ENCODE measurements at places on chromosomes 11 and 22.

DNA sequence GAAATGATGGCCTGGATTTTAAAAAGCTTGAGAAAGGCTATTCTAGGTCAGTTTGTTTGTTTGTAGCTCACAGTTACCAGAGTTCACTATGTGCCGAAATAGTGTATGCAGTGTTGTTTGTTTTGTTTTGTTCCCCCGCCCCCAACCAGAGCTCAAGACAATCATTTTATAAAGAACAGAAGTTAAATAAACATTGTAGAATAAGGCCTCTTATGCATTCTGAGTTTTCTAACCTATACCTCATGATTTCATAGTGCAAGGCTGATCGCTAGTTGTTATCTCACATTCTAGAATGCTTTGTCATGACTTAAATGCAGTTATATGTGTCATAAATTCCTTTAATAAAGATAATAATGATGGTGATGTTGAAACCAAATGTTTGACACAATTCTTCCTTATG lies 7.8 kb downstream of the KCNA4 start:
- no peak for DNase-seq

GRCh38 chr11:127230392-127230791 lies 229.8 kb upstream of the KIRREL3 start:
- no peak for DNase-seq

GRCh38 chr11:134640971-134641968 lies 229.2 kb upstream of the B3GAT1 start:
- DNase-seq: no peak

GRCh38 chr11:59463190-59463641 lies 6.5 kb downstream of the OR4D6 start:
- DNase-seq: no peak

- DNase-seq: peak; percentile 34
Measured at GRCh38 chr11:94938095-94939055, 35.0 kb downstream of the CWC15 start.

DNA sequence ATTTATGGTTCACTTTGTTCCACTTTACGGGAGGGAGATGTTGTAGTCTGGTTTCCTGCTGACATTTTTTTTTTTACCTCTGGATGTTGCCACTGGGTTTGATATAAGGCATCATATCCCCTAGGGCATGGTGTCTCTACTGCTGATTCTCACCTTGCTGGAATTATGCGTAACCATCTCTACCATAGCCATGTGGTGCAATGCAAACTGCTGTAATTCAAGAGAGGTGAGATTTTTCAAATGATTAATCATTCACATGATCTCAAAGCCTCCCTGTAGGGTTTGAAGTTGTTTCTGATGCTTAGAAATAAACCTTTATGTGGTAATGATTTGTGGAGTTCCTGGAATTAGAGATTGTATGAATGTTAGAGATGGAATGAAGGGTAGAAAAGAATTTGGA lies 13.0 kb downstream of the MS4A3 start:
- no peak for DNase-seq

DNA sequence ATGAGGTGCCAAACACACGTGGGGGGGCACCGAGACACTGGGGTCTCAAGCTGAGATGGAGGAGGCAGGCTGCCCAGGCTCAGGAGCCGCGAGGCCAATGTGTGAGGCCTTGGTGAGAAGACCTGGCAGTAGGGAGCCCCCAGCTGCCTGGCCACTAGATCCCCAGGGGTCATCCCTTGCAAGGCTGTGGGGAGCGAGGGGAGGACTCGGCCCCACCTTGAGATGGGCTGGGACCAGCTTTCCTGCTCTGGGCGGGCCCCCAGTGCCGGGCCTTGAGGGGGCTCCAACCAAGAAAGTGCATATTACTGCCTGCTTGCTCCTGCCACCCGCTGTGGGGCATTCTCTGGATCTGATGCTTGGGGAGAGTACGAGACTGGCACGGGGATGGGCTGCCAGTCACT lies 107.0 kb downstream of the CTTN start:
- DNase-seq: no peak

DNA sequence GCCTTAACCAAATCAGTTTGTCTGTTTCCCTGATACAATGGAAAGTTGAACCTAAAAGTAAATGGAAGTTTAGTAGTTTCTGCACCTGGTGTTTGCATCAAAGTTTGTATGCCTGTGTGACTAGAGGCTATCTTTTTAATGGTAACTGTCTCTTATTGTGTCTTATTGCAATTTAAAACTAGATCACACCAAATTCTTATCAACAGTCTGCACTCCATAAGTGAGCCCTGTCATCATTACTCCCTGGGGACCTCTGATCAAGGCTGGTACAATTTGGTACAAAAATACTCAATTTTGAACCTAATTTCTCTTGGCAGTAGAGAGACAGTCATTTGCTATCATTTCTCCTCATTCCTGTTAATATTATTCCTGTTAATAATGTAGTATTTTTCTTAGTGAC lies 38.1 kb downstream of the ARHGAP1 start:
- DNase-seq: no peak

DNA sequence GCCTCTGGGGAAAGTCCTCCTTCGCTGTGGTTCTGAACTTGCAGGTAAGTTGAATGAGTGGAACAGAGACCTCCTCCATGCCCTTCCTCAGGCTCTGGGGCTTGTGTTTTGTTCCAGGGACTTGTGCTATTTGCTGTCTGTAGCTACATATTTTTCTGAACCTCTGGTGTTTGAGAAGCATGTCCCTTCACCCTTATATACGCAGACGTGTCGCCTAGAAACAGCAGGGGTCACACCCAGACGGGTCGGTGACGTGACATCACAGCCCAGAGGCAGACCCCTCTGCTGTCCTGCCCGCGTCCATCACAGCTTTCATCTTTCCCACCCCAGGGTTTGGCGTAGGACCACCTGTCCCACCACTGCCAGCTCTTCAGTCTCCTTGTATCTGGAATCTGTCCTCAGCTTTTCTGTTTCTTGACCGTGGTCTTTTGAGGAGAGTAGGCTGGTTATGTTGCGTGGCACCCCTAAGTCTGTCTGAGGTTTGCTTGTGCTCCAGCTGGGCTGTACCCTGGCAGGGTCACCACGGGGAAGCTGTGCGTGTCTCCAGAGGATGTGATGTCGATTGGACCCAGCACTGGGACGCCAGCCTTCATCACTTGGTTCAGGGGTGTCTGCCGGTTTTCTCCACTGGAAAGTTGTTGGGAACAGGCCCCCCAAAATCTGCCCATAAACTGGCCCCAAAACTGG lies 13.4 kb upstream of the MUC5B start:
- DNase-seq: no peak

DNA sequence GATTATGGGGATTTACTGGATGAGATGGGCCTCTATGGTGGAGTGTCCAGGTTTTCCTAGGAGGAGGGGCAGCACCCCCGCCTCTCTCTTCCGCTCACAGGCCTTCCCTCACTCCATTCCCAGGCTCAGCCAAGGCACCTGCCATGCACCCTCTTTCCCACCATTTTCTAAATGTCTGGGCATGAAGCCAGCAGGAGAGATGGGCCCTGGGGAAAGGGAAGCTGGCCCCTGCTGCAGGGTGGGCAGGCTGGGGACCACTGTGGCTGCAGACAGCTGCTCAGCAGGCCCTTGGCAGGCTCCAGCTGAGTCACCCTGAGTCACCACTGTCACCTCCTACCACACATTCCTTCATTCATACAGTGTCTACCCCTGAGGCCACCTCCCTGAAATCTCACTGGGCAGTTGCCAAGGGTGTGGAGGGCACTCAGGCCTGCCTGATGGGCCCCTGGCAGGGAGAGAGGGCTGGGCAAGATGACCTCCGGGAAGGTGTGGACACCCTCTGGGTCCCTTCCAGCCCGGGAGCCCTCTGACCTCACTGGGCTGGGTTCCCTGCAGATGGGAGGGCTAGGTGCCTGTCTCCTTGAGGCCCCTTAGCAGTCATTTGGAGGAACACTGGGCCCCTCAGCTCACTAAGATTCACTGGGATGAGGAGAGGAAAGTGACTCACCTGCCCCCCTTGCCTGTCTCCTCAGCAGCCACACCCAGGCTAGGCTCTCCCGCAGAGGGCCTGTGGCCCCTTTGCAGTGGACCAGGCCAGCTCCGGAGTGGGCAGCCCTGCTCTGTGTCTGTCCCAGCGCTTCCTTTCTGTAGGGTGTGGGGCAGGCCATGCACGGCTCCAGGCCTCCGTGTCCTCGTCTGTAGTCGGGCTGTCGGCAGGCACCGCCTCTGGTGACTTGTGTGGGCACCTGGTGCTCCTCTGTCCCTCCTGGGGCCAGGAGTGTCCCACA lies 7.8 kb downstream of the MYEOV start:
- DNase-seq: peak; percentile 43

DNA sequence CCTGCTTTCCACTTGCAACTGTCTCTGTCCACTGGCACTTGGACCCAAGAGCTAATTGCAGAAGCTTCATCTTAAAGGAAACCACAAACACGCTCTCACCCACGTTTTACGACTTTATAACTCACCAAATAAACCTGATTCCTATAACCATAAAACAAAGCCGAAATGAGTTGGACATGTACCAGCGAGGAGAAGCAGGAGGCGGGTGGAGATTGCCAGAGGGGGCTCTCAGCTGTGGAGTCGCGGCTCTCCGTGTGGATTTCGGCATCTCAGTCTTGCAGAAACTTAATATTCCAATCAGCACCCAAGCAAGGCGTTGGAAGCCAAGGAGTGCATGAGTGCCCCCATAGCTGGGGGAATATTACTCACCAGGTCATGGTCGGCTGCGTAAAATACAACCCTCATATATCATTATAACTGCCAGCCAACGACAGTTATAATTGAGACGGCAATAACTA lies 483.6 kb downstream of the MN1 start:
- no peak for DNase-seq

DNA sequence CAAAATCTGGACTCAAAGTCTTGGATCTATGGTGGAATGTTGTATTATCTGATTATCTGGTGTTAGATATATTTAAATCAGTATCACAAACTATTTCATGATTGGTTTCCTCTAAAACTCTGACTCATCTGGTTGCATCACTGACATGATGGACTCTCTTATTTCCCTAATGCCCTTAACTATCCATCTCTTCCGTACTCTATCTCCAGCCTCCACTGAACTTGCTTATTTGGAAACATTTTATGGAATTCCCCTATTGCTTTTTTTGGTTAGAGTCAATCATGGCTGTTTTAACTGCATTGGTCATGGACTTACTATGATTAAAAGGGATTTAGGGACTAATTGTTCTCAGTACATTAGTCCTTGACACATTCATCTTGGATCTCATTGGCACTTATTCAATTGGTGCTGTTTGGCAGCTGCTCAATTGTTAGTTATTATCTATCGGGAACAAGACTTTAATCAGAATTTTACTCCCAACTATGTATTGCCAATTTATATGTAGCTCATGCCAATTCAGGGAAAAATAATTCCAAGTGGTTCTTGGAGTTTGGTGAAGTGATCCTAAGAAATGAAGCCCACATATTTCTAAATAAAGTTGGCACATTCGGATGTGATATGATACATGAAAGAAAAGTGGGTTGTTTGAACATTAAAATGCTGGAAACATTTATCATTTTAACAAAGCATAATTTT lies 942.0 kb upstream of the CCDC90B start:
- DNase-seq: no peak

DNA sequence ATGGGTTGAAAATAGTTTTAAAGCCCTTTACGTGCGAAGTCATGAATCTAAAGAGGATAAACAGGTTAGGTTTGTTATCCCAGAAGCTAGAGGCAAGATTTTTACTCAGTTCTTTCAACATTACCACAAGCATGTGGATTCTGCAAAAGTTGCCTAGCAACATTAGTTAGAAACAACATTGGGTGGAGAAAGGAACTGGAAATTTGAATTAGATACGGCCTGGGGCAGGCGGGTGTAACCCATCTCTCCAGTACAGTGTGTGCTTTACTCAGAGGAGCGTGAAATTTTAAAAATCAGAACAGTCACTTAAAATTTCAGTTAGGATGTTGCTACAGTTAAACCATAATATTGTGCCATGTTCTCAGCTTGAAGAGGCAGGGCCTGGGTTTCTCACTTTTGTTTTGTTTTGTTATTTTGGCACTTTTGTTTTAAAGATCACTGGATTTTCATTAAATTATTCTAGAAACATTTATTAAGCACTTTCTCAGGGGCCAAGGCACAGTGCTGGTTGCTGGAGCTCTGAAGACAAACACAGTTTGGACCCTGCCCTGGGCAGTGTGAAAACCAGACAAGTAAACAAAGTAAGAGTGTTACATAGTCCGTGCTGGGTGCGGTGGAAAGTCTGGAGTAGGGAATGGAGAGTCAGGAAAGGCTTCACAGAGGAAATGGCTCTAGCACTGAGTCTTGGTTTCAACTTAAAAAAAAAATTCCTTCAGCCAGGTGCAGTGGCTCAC lies 4.4 kb upstream of the WEE1 start:
- DNase-seq: no peak

DNA sequence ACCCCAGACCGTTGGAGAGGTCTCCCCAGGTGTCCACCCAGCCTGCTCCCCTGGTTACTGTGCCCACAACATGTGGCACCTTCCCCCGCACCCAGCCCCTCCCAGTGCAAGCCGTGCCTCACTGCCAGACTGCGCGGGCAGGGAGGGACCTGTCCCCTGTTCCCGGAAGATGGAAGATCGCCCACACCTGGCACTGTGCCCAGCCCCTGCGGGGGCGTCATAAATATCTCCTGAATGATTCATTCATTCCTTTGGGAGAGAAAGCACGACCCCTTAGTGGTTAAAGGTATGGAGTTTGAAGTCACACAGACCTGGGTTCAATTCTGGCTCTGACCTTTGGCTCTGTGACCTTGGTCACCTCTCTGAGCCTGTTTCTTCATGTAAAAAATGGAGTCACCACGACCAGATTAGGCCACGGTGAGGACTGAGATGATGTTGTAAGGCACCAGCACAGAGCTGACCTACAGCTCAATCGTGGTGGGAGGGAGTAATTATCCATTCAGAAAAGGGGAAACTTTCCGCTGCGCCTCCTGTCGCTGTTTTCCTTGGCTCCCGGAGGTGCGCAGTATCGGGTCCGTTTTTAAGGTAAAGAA lies 497 bp upstream of the SYT12 start:
- DNase-seq: peak; percentile 24

GRCh38 chr11:43410394-43410793 lies 51.7 kb downstream of the TTC17 start:
- no peak for DNase-seq

DNA sequence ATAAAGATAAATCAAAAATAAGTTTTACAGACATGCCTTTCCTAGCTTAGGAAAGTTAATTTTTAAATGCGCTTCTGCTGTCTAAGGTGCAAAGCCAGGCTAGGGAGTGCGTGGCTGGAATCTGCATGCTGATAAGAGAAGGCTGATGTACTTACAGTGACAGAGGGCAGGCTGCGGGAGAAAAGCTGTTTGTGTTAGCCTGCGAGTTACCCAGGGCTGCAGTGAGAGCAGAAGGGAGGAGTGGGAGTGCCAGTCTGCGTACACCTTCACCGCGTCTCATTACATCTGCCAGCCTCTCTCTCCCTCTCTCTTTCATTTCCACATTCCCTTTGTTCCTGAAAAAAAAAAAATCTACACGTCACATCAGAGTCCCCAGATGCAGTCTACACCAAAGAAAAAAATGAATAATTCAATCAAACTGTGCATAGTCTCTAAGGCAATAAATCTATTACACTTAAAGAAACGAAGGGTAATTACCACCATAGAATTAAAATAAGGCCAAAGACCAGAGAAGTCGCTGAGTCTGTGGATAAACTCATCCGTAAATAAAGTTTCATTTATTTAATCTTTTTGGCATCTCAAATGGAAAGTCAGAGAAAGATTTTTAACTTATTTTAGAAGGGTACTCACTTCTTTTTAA lies 126.4 kb upstream of the C11orf58 start:
- peak; percentile 16 for DNase-seq

All from NCI-H1092 (cell line).